ENCODE measurements at places on chromosomes 13 and 19.

- DNase-seq: no peak
These were observed 273.1 kb upstream of the SLITRK5 start for GRCh38 chr13:87398047-87398446.

DNA sequence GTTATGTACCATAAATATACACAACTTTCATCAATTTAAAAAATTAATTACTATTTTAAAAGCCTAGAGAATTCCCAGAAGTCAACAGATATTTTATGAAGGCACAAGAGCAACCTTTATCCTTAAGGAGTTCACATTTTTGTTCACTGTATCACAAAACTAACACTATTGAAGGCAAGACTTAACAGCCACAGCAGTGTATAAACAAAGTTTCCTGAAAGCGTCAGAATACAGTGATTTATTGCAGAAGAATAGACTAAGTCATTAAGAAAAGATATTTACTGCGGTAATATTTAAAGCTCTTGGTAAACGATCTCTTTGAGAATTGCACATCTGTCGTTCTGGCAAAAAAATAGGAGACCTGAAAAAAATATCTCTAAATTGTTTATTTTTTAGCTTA is 419.3 kb upstream of the NBEA start:
- no peak for DNase-seq

DNA sequence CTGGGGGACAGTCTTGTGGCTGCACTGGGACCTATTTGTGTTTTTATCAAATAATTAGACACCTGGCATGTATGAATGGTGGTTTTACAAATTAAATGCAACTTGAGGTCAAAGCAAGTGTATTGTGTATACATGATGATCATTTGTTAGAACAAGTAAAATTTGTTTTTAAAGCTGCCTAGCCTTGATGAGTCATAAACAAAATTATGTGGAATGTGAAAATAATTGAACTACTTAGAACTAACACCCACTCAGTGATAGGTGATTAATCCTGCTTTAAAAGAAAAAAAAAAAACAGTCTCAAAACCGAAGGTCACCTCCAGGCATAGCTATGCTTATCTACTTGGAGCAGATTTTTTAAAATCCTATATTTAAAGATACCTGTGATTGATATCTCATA is 770.3 kb upstream of the SLITRK5 start:
- DNase-seq: no peak

DNA sequence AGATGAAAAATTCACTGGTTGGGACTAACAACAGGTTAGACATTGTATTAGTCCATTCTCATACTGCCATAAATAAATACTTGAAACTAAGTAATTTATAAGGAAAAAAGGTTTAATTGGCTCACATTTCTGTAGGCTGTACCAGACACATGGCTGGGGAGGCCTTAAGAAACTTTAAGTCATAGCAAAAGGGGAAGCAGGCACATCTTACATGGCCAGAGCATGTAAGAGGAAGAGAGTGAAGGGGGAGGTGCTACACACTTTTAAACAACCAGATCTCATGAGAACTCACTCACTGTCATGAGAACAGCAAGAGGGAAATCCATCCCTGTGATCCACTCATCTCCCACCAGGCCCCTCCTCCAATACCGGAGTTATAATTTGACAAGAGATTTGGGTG is 125.9 kb downstream of the SUCLA2 start:
- no peak for DNase-seq

DNA sequence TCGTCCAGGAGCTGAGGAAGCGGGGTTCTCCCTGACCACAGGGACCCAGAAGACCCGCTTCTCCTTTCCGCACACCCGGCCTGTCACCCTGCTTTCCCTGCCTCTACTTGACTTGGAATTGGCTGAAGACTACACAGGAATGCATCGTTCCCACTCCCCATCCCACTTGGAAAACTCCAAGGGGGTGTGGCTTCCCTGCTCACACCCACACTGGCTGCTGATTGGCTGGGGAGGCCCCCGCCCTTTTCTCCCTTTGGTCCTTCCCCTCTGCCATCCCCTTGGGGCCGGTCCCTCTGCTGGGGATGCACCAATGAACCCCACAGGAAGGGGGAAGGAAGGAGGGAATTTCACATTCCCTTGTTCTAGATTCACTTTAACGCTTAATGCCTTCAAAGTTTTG is 18.9 kb downstream of the VASP start:
- no peak for DNase-seq

- no peak for DNase-seq
These were observed 198.3 kb downstream of the NBEA start for GRCh38 chr13:35140321-35140720.

DNA sequence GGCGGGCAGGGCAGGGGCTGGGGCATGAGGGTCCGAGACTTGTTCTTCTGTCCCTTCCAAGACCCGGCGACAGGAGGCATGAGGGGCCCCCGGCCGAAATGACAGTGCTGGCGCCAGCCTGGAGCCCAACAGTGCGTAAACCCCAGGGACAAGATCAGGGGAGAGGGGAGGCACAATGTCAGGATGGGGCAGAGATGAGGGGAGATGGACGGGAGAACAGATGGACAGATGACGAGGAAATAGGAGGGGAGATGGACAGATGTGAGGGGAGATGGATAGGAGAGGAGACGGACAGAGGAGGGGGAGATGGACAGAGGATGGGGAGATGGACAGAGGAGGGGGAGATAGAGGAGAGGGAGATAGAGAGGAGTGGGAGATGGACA is 518 bp downstream of the FLT3LG start:
- DNase-seq: no peak

- DNase-seq: no peak
These were observed 163.0 kb upstream of the TSC22D1 start for GRCh38 chr13:44739120-44739519.

- DNase-seq: no peak
These were observed 20.9 kb upstream of the ZNF83 start for GRCh38 chr19:52659013-52659412.

DNA sequence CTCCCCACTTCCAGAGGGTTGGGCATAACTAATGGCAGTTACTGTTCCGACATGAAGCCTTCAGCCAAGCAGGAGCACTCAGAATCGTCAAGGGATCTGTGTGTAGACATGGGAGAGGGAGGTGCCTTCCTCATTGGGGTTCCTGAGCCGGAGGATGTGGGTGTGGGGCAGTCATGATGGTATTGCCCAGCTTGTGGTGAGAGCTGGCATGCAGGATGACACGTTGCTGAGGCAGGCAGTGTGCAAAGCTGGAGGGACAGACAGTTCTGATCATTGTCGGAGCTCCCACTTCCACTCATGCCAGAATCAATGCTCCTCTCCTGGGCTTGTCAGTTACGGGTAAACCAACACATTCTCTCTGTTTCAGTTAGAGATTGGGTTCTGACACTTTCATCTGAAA is 83.9 kb upstream of the TSC22D1 start:
- DNase-seq: no peak

DNA sequence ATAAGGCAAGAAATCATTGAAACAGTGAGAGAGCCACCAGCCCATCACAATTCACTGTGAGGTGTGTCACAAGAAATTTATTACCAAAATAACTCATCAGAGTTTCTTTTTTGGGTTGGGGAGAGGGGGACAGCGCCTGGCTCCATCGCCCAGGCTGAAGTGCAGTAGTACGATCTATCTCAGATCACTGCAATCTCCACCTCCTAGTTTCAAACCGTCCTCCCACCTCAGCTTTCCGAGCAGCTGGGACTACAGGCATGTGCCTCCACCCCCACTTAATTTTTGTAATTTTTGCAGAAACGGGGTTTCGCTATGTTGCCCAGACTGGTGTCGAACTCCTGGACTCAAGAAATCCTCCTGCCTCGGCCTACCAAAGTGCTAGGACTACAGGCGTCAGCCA is 3.6 kb downstream of the IFNL1 start:
- no peak for DNase-seq

DNA sequence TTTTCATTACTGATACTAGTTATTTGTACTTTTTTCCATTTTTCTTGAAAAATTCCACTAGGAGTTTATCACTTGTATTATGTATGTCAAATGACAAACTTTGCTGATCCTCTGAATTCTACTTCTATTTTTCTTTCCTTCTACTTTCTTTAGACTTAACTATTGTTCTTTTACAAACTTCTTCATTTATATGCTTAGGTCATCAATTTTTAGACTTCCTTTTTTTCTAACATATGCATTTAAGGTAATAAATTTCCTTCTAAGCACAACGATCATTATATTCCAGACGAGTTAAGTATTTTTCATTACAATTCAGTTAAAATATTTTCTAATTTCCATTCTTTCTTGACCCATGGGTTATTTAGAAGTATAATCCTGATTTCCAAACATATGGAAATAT is 240.8 kb downstream of the NHLRC3 start:
- DNase-seq: no peak

DNA sequence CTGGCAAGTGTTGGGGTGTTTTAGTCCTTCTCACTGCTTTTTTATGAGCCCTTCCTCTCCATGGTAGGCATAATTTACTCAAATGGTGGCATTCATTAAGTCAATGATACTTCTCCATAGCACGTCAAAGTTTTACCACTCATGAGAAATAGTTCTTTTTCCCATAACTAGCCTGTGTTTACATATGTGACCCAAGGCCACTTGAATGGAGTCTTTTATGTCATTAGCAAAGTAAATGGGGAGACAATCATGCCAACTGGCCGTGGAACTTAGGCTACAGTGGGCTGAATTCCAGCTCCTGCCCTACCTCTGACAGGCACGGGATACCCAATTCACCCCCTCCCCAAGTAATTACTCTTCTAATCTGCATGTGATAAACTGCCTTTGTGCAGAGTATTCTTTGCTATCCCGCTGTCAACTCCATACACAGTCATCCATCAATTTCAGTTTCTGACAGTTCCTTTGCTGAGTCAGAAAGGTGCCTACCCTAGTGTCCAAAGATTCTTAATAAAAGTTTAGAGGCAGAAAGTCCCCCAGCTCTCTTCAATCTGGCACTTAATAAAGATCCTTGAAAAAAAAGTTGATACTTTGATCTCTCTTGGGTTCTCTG is 16.9 kb downstream of the PROSER1 start:
- no peak for DNase-seq

GRCh38 chr19:35090506-35091214 is 25.0 kb upstream of the FXYD3 start:
- peak; percentile 9 for DNase-seq

GRCh38 chr13:113477724-113478123 is 12.8 kb downstream of the DCUN1D2 start:
- DNase-seq: no peak

- DNase-seq: no peak
These were observed 12.6 kb upstream of the GARRE1 start for GRCh38 chr19:34241513-34242337.

DNA sequence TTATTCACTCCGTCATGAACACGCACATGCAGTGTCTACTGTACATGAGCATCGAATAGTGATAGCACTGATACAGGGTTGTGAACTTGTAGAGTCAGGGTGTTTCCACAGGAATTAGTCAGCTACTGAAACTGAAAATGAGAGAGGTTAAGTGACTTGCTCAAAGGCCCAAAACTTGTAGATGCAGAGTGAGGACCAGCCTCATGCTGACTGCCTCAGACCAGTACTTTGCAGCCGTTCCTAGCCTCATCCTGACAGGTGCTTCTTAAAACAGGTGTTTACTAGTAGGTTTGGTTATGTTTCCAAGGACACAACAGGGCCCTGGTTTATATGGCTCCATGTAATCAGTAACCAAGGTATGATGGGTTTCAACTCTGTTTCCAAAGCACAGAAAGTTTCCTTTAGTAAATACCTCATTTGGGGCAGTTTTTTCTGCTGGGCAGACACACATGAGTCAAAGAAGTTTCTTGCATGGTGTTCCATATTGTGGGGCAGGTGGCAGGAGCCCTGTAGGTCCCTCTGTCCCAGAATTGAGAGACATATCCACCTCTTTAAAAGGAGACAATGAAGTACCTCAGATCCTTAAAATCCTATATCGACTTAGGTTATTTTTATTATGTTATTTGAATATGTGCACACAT is 16.0 kb downstream of the FGF9 start:
- no peak for DNase-seq

GRCh38 chr19:34319230-34319585 is 45.8 kb upstream of the GPI start:
- DNase-seq: no peak

DNA sequence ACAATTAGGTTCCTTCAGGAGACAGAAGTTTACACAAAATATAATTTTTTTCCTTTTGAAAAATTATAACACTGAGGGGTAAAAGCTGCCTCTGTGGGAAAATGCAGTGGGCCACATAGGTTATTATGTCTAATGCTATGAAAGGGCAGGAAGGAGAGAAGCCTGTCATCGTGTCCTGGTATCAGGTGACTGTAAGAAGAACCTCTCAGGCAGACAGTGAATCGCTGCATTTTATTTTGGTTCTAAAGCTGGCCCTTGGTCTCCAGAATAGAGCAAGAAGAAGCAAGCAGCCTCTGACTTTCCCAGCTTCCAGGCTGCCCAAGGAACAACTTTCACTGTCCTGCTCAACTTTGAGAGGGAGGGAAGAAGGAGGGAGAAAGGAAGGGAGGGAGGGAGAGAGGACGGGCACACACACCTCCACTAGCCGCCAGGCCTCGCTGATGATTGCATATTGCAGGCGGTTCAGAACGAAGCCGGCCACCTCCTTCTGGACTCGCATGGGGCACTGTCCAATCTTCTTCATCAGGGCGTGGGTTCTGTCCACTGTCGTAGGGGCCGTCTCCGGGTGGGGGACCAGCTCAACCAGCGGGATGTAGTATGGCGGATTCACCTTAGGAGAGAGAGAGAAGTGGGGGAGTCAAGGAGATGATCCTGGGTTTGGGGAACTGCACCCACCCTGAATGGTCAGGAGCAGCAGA is 93.8 kb downstream of the CRYL1 start:
- no peak for DNase-seq

DNA sequence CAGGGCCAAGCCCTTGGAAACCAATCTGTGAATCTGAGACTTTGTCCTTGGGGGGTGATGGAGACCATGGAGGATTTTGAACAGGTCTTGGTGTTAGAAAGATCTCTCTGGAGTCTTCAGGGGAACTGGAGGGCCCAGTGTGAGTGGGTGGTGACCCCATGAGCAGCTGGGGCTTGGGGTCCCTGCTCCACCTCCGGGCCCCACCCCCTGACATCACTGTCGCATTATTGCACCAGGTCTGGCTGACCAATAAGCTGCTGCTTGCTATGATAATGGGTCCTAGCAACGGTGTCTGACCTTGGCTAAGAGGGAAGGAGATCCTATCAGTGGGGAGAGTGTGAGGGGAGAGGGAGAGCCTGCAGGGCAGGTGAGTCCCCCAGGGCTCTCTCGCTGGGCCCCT is at the start of gene IRGC:
Gene IRGC (plus strand): TSS at position 301 of the 400 bp plus-strand sequence. CDS start 2,483 bp downstream, outside the sequence.
- DNase-seq: no peak

DNA sequence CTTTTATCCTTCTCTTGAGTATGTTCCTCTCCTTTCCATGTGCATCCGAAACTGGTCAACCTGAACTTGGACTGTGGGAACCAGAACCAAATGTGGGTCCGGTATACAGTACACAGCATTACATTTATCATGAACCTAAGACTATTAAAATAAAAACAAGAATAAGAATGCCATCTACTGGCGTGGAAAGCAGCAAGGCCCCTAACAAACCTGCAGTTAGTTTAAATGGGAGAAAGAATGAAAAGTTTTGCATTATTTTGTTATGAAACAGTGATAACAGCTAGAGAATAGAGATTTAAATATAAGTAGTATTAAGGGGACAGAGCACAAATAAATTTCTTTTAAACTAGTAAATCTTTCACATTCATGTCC is 159.5 kb downstream of the RBM26 start:
- no peak for DNase-seq

Measured in stimulated activated CD8-positive, alpha-beta memory T cell treated with anti-CD3 and anti-CD28 coated beads, Interleukin-4, amount 100 ng/mL, for 4 hours (primary cell).